NCI-H226 (cell line): ENCODE measurements at places on chromosomes 5 and 9.

DNA sequence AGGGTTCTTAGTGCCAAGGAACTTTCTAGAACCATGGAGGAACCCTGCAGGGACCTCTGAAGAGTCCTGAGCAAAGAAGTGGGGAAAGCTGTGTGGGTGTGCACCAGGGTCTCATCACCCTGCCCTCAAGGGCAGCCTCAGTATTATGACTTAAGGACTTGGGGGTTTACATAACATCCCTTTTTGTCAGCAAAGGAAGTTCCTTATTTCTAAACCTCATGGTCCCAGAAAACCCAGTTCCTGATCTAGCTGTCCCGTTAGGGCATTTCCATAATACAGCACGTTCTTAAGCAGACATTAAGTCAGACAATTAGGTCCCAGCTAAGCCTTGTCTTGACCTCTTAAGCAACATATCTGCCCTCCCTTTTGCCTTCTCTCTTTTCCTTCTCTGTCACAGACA, 57.3 kb downstream of the DAPK1 start:
- DNase-seq = no peak

DNA sequence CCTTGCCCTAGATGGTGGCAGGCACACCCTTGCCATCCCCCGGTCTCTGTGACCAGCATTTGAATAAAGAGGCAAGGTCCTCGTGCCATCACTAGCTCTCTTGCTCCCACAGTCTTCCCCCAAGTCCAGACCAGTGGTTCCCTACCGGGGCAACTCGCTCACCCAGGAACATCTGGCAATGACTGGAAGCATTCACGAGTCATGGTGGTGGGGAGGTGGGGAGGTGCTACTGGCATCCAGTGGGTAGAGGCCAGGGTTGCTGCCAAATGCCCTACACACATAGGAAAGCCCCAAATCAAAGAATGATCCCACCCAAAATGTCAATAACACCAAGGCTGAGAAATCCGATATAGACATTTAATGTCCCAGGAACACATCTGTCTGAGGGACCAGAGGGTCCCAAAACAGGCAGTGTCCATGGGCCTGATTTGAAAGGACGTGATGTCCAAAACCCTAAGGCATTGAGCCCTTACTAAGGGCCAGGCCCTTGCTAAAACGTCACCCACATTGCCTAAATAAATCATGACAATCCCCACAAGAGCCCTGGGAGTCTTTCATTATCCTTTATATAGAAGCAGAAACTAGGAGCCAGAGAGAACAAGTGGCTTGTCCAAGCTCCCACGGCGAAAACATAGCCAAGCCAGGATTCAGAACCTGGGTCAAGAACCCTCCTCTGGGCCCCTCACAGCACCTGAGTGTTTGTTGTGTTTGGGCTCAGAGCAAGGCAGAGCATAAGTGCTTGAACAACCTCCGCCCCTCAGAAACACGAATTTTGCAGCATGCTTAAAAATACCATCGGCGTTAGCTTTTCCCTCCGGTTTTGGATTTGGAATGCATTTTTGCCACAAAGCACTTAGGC, 119.3 kb upstream of the WWC1 start:
- DNase-seq = no peak

DNA sequence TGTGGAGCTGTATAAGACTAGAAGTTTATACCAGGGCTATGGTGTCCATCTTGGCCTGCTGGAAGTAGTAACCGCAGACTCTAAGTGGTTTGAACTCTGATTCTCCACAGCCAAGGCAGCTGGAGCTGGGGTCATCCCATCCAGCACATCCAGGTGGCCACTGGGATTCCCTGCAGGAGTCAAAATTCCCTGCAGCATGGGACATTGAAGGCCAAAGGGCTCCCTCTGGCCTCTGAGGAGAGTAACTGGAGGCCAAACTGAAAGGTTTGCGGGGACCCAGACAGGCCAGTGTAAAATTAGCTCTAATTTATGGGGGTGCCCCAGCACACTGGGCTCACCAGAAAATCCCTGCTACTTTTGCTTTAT, 12.2 kb upstream of the PRXL2C start:
- DNase-seq = no peak

GRCh38 chr5:11483630-11484029, 420.6 kb downstream of the CTNND2 start:
- no peak for DNase-seq

- DNase-seq = no peak
Measured at GRCh38 chr9:129311643-129312042, 133.6 kb upstream of the IER5L start.

DNA sequence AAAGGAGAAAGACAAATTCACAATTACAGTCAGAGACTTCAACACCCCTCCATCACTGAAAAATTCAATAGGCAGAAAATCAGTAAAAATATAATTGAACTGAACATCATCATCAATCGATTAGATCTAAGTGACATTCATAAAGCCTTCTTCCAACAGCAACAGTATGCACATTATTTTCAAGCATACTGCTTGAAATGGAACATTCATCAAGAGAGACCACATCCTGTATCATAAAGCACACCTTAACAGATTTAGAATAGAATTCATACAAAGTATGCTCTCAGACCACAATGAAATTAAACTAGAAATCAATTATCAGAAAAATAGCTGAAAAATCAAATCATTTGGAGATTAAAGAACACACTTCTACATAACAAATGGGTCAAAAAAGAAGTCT, 39.1 kb downstream of the ERMP1 start:
- no peak for DNase-seq
